Activated CD8-positive, alpha-beta memory T cell treated with anti-CD3 and anti-CD28 coated beads, Interleukin-2, amount 10 ng/mL, durations not matched to agents 7 days and 5 days (primary cell): ENCODE measurements at places on chromosomes 2 and 18.

- peaks cover 13% of the 10 kb centered on the region for H3K27me3 ChIP-seq
- no peak for DNase-seq
- no peak overlapping the region for H3K27ac ChIP-seq
- H3K4me3 ChIP-seq: no peak overlapping the region
- H3K4me1 ChIP-seq: peaks cover 2% of the 10 kb centered on the region
Measured at GRCh38 chr2:120690521-120690920, 45.1 kb upstream of the GLI2 start.

GRCh38 chr18:58152891-58153290 lies 108.9 kb downstream of the NEDD4L start:
- no peak for DNase-seq
- H3K4me1 ChIP-seq: no peaks in the 10 kb centered on the region
- H3K27me3 ChIP-seq: peaks cover 20% of the 10 kb centered on the region
- no peak overlapping the region for H3K4me3 ChIP-seq

DNA sequence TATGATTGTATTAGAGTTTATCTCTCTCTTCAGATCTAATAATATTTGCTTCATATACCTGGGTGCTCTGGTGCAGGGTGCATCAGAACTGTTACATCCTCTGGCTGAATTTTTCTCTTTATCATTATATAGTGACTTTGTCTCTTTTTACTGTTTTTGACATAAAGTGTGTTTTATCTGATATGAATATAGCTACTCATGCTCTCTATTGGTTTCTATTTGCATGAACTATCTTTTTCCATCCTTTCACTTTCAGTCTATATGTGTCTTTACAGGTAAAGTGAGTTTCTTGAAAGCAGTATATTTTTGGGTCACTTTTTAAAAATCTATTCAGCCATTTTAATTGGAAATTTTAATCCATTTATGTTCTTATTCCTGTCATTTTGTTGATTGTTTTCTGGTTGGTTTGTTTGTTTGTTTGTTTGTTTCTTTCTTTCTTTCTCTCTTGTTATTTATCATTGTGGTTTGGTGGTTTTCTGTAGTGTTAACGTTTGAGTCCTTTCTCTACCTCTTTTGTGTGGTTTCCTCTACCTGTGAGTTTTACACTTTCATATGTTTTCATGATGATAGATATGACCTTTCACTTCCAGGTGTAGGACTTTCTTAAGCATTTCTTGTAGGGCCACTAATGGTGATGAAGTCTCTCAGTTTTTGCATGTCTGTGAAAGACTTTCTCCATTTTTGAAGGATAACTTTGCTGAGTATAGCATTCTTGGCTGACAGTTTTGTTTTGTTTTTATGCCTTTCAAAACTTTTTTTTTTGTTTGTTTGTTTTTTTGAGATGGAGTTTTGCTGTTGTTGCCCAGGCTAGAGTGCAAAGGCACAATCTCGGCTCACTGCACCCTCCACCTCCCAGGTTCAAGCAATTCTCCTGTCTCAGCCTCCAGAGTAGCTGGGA lies 54.9 kb downstream of the CCNT2 start:
- peaks cover 22% of the 10 kb centered on the region for H3K36me3 ChIP-seq
- peak overlapping the region; percentile 23 for H3K27ac ChIP-seq
- H3K27me3 ChIP-seq: no peaks in the 10 kb centered on the region
- peaks cover 6% of the 10 kb centered on the region for H3K4me1 ChIP-seq
- H3K4me3 ChIP-seq: no peak overlapping the region

DNA sequence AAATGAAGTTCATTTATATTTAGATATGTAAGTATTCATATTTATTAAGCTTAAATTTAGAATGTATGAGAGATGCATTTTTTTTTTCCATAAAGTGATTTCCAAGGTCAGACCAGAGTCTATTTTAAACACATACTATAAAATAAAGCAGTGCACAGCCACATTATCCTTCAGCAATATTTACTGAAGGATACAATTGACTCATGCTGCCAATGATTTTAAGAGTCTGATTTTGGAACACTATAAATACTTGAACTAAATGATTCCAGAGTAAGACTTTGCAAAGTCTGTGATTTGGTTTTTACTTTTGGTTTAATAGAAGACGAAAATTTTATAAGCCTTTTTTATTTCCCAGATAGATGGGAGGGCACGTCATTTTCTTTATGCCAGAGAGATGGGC lies 107.1 kb downstream of the EPHA4 start:
- H3K4me3 ChIP-seq: no peak overlapping the region
- no peaks in the 10 kb centered on the region for H3K36me3 ChIP-seq
- peaks cover 38% of the 10 kb centered on the region for H3K4me1 ChIP-seq
- DNase-seq: no peak
- peaks cover 4% of the 10 kb centered on the region for H3K27me3 ChIP-seq

GRCh38 chr2:44191739-44192138 lies 23.1 kb downstream of the PPM1B start:
- H3K27me3 ChIP-seq: no peaks in the 10 kb centered on the region
- DNase-seq: no peak
- peak overlapping the region; percentile 4 for H3K4me3 ChIP-seq
- H3K36me3 ChIP-seq: peaks cover 29% of the 10 kb centered on the region
- peaks cover 33% of the 10 kb centered on the region for H3K4me1 ChIP-seq
- H3K27ac ChIP-seq: peak overlapping the region; percentile 51

DNA sequence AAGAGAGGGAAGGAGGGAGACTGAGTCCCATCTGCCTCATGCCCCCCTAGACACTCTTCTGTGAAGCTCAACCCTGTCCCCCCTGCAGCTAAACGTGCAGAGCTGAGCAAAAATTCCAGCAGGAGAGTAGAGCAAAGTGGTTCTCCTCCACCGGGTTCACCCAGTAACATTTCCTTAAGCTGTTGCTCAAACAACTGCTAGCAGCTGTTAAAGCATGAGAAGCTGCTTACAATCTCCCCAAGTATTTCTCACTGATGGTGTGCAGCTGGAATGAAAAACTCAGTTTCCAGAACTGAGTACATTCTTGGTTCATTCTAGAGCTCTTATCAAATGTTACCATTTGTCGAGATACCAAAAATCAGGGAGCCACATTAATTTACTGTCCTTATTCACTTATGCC lies 92.3 kb downstream of the STK39 start:
- DNase-seq: no peak
- no peaks in the 10 kb centered on the region for H3K27me3 ChIP-seq
- H3K4me3 ChIP-seq: no peak overlapping the region
- peaks cover 10% of the 10 kb centered on the region for H3K36me3 ChIP-seq

GRCh38 chr2:182668671-182669070 lies 47.4 kb upstream of the DNAJC10 start:
- no peaks in the 10 kb centered on the region for H3K4me1 ChIP-seq
- DNase-seq: no peak
- no peaks in the 10 kb centered on the region for H3K36me3 ChIP-seq
- no peak overlapping the region for H3K4me3 ChIP-seq
- H3K27me3 ChIP-seq: peaks cover 3% of the 10 kb centered on the region

- no peaks in the 10 kb centered on the region for H3K4me1 ChIP-seq
- H3K27me3 ChIP-seq: peaks cover 13% of the 10 kb centered on the region
- no peak for DNase-seq
- no peaks in the 10 kb centered on the region for H3K36me3 ChIP-seq
Measured at GRCh38 chr18:58416704-58417683, 211.9 kb downstream of the ALPK2 start.

- no peak within 1 kb of the TSS for H3K27ac ChIP-seq
- peak; percentile 52 for DNase-seq
- peak within 1 kb of the TSS; percentile 38 for H3K4me3 ChIP-seq
- H3K4me1 ChIP-seq: peaks cover 15% of the 10 kb centered on the region
- peaks cover 76% of the 10 kb centered on the region for H3K27me3 ChIP-seq
- no peaks in the 10 kb centered on the region for H3K36me3 ChIP-seq
Measured at GRCh38 chr2:218880102-218880858, at the start of gene WNT10A. TSS of gene WNT10A (plus strand) at chr2:218880852. CDS start at chr2:218880996, 144 bp downstream.

DNA sequence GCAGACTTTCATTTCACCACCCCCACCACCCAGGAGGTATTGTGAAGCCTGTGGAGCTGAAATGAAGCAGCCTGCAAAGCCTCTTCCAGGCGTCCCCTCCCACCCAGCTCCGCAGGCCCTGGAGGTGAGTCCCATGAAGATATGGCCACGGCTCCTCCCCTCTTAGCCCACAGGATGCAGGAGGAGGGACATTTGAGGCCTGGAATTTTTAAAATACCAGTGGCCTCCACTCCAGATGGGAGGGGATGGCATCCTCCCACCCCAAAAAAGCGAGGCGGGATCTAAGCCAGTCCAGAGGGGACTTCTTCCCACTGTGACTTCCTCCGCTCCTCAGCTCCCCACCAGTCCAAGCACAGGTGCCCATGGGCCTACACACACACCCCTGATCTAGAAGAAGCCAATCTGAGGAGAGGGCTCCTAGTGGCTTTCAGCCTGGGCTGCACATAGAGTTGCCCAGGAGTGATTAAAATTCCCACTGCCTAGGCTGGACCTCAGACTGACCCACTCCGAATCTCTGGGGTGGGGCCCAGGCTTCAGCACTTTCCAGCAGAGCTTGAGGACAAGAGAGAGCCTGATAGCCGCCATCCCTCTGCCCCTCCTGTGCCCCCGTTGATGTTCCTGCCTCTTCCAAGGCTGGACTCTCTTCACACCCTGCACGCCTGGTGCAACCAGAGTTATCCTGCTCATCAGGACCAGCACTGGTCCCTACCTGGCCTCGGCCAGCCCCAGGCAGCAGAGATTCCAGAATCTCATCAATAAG lies 206.9 kb downstream of the TNS1 start:
- no peaks in the 10 kb centered on the region for H3K36me3 ChIP-seq
- H3K27me3 ChIP-seq: no peaks in the 10 kb centered on the region
- H3K4me3 ChIP-seq: no peak overlapping the region

DNA sequence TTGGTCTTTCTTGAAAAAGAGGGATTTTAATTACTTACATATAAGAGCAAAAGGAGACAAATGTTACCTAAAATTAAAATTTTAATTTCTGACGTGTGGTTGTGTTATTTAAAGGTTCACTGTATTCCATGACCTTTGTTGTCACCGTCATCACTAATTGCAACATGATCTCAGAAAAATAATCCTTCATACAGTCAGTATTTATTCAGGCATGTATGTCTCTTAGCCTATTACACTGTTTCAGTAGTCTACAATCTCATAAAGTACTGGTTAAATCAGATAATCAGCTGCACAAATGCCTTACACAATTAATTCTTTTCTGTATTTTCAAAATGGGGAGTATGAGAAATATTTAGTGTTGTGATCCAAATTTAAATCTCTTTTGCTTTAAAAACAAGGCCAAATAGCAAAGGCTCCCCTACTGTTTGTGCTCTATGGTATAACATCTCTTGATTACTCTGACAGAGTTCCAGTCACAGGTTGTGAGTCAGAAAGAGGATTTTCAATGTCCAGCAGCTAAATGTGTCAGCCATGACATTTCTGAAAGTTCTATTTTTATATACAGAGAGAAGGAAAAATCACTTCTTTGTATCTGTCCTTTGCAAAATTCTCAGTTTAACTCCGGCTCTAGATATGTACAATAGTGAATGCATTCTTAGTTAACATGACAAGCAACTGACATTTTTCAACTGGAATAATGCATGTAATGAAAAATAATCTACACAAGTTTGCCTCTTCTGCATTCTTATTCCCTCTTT lies 184.0 kb downstream of the FIGN start:
- H3K4me1 ChIP-seq: no peaks in the 10 kb centered on the region
- H3K27ac ChIP-seq: no peak overlapping the region
- H3K4me3 ChIP-seq: no peak overlapping the region
- DNase-seq: no peak

DNA sequence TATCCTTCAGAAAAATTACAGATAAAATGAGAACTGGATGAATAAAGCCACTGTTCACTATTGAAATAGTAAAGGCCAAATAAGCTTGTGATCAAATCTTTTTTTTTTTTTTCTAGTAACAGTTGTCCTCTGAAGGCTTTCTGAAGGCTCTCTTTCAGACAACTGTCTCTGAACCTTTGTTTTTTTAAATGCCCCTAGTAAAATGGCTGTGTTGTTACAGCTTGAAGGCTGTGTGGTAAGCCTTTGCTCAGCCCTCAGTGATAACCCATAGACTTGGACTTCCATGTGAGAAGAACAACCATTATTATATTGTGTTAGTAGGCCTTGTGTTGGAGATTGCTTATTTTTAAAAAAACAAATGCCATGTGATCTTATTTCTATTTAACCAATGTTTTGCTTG lies 17.6 kb downstream of the FMNL2 start:
- no peak for DNase-seq
- H3K4me1 ChIP-seq: no peaks in the 10 kb centered on the region
- no peak overlapping the region for H3K4me3 ChIP-seq
- H3K36me3 ChIP-seq: no peaks in the 10 kb centered on the region
- no peak overlapping the region for H3K27ac ChIP-seq
- no peaks in the 10 kb centered on the region for H3K27me3 ChIP-seq

DNA sequence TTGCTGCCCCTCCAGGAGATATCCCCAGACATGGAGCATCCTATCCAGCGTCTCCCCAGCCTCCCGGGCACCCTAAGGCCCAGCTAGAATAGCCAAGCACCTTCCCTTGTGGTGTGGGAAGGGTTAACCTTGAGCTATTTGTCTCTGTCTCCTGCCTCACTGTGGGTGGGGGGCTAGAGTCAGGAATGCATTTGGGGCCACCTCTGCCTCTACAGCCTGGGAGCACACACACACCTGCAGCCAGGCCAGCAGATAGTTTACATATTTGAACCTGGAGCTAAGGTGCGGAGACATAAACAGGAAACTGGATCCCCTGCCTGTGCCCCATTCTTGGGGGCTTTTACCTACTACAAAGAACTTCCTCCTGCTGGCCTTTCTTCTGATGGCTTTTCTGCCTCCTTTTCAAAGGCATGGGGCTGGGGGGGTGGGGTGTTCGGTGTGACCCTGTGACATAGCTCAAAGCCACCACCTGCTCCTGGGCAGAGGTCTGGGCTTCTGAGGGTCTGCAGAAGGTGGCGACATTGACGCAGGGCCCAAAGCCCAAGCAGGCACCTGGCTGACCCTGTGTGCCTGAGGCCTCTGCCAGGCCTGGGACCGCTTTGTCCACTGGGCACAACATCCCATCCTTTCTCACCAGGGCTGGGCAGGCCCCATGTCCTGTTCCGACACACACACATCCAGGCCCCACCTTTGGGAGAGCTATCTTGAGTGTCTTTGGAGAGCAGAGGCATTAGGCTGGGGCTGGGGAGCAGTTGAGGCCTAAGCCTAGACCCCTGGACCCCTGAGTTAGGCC lies 34.2 kb downstream of the EMX1 start:
- H3K36me3 ChIP-seq: no peaks in the 10 kb centered on the region
- no peak overlapping the region for H3K27ac ChIP-seq
- H3K4me1 ChIP-seq: peaks cover 28% of the 10 kb centered on the region
- no peaks in the 10 kb centered on the region for H3K27me3 ChIP-seq
- no peak overlapping the region for H3K4me3 ChIP-seq

- H3K36me3 ChIP-seq: peaks cover 9% of the 10 kb centered on the region
- DNase-seq: no peak
- no peaks in the 10 kb centered on the region for H3K27me3 ChIP-seq
- no peak overlapping the region for H3K4me3 ChIP-seq
Measured at GRCh38 chr2:168191955-168192785, 55.2 kb downstream of the STK39 start.

GRCh38 chr2:123103902-123104301 lies 921.2 kb upstream of the CNTNAP5 start:
- no peak overlapping the region for H3K4me3 ChIP-seq
- DNase-seq: no peak
- no peak overlapping the region for H3K27ac ChIP-seq
- no peaks in the 10 kb centered on the region for H3K27me3 ChIP-seq
- H3K4me1 ChIP-seq: no peaks in the 10 kb centered on the region
- no peaks in the 10 kb centered on the region for H3K36me3 ChIP-seq

- H3K36me3 ChIP-seq: no peaks in the 10 kb centered on the region
- H3K4me1 ChIP-seq: no peaks in the 10 kb centered on the region
- DNase-seq: no peak
- H3K27ac ChIP-seq: no peak overlapping the region
Measured at GRCh38 chr2:75465317-75465984, 95.3 kb downstream of the EVA1A start.
